Stimulated activated CD4-positive, alpha-beta T cell treated with anti-CD3 and anti-CD28 coated beads, Interleukin-15, amount 100 ng/mL, for 1 hour (primary cell): ENCODE measurements at places on chromosomes 16 and 17.

DNA sequence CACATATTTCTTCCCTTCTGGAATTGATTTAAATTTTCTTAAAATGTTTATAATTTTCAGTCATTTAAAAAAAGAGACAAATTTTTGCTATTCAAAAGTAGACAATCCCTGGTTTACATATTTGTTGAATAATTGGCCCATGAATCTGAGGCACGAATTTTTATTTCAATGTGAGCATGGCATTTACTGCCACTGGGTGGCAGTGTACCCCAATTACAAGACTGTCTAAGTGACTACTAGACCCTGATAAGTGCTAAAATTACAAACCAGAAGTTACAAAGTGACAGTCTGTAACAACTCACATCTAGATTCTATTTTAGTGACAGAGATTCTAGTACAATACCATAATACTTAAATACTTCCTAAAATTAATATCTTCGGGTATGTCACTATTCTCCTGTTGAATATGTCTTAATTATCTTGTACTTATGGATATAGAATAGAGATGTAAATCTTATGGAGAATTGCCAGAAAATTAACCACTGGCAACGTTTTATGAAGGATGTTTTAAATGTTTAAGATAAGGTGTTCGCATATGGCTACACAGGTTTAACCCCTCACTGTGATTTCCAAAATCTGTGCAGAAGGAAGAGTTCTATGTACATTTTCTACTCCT, 235.8 kb downstream of the MAP2K4 start:
- DNase-seq = no peak

- no peak for DNase-seq
Measured at GRCh38 chr17:13973960-13974651, 95.2 kb upstream of the COX10 start.

DNA sequence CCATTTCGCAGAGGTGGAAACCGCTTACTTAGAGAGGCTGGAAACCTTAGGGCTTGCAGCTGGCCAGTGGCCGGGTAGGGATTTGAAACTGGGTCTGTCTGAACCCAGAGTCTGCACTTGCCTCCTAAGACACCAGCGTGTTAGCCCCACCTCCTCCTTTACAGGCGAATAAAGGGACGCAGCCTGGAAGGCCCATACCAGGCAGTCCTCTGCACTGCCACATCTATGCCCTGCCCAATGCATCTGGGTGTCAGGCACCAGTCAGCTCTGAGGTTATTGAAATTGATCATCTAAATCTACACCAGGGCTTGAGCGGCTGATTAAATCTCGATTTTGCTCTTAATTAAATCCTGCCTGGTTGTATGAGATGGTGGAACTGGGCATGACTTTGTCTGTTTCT, 19.9 kb upstream of the NAGS start:
- no peak for DNase-seq

GRCh38 chr17:49356320-49356719, 5.7 kb downstream of the ZNF652 start:
- DNase-seq = no peak

- DNase-seq = no peak
Measured at GRCh38 chr16:82755570-82756282, 129.0 kb downstream of the CDH13 start.
